Cortex of kidney (tissue), 1 donor: ENCODE measurements at places on chromosomes 5 and 9.

DNA sequence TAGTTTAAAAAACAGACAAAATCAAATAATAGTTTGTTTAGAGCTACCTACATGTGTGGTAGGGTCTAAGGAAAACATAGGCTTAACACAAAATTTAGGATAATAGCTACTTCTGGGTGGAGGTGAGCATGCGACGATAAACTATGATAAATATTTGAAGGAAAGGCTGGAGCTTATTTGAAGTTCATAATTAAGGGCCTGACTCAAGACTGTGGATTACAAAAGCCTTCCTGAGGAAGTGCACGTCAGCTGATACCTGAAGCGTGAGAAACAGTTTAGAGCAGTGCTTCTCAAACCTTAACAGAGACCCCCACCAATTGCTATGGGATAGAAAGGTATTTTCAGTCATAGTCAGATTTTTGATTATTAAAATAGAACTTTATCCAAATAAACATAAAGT, 20.4 kb upstream of the UBLCP1 start:
- no peak for DNase-seq

DNA sequence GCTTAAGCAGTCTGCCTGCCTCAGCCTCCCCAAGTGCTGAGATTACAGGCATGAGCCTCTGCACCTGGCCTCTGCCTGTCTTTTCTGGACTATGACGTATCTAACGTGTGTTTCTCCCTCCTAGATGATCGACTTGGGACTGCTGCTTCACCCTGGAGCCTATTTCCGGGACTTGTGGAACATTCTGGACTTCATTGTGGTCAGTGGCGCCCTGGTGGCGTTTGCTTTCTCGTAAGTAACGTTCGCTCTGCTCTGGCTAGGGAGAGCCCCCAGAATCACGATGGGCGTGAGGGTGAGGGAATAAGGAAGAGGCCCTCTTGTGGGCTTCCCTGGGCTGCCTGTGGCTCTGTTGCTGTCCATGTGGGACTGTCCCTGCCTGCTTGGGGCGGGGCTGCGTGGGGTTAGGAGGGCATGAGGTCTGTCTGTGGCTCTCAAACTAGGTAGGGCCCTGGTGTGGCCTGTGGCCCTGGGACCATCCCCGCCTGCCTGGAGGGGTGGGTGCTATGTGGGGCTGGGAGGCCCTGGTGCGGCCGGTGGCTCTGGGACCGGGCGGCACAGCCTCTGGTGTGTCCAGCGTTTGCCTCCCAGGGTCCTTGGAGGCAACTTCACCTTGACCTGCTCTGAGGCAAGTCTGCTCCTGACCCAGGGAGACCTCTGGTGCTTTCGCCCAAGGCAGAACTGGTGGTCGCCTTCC, 171.7 kb downstream of the CACNA1B start:
- no peak for DNase-seq

DNA sequence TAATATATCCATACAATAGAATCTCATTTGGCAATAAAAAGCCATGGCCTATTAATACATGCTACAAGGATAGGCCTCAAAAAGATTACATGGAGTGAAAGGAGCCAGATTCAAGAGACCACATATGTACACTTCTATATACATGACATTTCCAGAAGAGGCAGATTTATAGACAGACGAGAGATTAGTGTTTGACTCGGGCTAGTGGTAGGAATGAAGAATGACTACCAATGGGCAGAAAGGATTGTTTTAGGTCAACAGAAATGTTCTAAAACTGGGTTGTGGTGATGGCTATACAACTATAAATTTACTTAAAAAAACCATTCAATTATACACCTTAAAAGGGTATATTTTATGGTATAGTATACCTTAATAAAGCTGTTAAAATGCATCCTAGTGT, 41.9 kb downstream of the SETX start:
- no peak for DNase-seq

DNA sequence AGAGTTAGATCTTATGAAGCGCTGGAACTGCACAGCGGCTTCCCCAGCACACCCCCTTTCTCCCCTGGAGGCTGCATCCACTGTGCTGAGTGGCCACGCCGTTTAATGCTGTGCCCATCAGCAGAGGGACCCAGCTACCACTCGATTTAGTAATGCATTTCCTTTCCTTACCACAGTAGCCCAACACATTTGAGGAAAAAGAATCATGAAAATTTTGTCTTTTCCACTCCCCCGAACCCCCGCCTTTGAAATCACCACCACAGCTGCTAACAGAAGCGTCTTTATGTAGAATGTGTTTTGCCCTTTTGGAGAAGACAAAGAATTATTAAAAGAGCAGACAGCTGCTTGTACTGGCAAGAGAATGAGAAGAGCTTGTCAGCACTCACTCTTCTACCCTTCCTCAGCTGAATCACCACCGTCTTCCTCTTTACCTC, 73.2 kb downstream of the ACER2 start:
- no peak for DNase-seq
